ENCODE measurements at places on chromosomes 5 and 9.

DNA sequence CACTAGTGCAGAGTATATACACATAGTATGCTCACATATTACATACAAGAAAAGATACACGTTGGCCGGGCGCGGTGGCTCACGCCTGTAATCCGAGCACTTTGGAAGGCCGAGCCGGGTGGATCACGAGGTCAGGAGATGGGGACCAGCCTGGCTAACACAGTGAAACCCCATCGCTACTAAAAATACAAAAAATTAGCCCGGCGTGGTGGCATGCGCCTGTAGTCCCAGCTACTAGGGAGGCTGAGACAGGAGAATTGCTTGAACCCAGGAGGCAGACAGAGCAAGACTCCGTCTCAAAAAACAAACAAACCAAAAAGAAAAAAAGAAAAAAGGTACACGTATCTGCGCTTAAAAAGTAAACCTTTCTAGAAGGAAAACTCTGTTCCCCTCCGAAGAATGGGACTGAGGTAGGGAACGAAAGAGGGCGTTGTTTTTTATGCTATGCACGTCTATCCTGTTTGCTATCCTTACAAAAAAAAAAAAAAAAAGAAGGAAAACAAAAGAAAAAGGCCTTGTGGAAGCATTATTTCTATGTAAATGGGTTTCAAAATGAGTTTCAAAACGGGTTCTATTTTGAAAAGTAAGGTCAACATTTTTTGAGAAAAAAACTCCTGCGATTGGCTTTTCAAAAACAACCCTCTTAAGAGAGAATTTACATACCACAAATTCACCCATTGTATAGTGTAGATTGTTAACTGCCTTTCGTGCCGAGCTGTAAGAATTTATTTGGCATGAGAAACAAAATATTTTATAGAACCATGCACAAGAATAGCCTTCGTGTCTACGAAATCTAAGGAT, 1.2 kb downstream of the AK3 start:
- DNase-seq, result peak; percentile 55

DNA sequence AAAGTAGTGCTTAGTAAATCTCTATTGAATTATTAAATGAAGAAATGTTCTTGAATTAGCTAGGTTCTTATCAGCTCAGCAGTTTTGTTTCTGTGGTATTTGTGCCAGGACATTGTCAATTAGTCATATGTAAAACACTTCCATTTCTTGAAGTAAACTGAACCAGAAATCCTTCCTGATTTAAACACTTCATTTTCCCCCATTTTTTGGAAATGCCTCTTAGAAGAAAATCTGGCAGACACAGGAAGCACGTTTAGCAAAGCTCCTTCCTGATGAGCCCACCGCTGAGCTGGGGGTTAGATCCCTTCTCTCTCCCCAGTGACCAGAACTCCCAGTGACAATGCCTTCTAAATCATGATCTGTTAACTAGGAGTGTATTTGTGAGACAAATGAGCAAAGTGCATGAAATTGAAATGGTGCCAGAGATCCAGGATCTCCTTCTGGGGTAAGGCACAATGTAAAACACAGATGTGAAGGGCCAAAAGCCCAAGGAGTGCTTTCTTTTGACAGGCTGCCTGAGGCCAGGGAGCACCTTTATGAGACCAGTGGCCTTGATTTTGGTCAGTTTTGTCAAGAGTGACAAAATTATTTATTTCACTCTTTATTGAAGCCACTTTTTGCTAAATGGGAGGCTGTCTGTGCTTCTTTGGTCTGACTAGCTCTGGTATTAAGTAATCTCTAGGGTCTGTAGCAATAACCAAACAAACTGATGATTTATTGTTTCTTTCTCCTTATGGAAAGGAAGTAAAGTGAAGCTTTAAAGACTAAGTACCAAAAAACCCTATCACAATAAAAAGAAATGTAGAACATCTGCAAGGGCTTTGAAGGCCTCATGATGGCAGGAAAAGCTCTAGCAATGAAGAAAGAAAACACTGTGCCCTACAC, 25.5 kb upstream of the RUSC2 start:
- DNase-seq, result no peak

DNA sequence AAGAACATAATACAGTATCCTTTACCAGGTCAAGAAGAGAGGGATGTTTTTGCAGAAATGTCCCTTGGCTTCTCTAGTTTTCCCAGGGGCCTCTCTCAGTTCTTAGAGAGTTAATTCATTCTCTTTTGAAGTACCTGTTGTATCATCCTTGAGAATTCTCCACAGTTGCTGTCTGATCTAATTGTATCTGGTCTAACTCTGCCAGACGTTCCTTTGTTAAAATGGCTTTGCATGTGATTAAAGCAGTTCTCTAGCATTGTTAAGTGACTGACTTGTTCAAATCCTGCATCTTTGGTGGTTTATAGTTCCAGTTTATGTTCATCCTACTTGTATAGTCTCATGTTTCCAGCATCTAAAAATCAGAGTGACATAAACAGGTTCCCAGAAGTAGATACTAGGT, 65.0 kb downstream of the KIAA1958 start:
- no peak for DNase-seq

GRCh38 chr5:64690104-64690416, 243 bp upstream of the SHISAL2B start:
- DNase-seq, result no peak

DNA sequence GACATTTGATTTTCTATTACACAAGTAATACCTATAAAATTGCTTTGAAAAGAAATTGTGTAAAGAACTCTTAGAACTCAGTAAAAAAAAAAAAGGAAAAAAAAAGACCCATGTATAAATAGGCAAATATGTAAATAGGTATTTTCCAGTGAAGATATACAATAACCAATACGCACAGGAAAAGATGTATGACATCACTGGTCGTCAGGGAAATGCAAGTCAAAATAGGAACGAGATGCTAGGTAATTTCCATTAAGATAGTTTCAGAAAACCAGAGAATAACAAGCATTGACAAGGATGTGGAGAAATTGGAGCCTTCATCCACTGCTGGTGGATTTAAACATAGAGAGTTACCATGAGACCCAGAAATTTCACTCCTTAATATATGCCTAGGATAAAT, 708.8 kb downstream of the MTRR start:
- DNase-seq, result peak; percentile 25

DNA sequence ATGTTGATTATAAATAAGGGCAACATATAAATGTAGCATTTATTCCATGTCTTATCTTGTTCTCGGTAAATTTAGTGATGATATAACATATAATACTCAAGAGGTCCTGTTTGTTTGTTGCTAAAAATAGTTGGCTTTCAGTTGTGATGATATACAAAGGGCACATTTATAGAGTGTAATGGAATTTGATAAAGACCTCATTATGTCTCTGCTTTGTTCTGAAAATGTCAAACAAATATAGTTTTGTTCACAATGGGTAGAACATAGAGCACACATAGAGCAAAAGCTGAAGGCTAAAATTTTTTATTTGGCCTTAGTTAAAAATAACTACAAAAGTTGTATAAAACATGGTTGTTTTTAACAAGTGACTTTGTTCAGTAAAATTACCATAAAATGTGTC, 477.1 kb upstream of the SMC2 start:
- no peak for DNase-seq

- no peak for DNase-seq
Observed at GRCh38 chr5:158549311-158549710, 550.4 kb downstream of the EBF1 start.

DNA sequence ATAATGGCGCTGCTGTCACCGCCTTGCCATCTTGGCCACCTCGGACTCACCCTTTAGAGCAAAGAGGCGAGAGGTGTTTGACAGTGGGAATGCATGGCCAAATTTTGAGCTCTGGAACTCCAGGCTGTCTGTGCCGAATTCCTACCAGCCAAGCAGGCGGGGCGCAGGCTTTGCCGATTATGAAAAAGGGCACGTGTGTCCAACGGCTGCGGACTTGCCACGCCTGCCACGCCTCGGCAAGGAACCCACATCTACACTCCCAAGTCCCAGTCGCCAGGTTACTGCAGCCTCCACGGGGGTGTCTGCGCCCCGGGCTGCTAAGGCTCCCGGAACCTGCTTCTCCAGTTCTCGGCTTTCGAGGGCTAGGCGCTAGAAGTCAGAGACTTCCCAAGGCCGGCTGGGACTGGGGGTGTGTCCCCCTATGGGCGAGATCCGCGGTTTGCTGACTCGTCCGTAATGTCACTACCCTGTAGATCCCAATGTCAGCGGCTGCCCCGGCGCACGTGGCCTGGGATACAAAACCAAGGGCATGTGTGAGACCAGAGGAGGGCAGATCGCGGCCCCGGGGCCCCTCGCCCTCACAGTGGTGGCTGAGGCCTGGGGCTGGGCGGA, 2.8 kb downstream of the NPR3 start:
- DNase-seq, result peak; percentile 28

DNA sequence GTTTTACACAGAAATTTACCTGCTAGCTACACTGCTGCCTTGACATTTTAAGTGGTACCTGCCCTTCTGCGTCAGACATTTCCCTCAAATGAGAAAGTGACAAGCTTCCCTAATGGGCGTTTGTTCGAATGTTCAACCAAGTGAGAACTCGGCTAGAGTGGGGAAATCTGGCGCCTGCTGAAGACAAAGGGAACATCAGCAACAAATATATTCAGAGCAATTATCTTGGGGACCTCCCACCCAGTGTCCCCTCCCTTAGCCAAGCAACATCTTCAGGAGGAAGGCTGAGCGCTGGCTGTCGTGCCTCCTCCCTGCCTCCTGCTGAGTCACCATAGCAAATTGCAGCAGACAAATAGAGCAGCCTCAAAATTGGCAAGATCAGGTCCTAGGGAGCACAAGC, 57.1 kb downstream of the MFAP3 start:
- DNase-seq, result no peak

GRCh38 chr9:124437086-124437485, 13.2 kb upstream of the ADGRD2 start:
- no peak for DNase-seq

DNA sequence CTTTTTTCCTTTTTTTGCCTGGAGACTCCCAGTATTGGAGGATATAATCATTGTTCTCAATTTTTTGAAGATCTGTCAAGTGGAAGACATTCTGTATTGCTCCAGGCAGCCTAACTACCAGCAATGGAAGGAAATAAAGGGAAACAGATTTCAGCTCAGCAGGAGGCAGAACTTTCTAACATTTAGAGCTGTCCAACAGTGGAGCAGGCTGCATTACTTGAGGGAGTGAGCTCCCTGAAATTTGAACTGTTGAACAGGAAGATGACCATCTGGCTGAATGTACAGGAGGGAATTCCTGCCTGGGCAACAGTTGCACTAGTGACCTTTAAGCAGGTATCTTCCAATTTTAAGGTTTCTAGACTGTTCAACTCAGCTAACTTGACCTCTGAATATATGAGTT, 1.1 kb upstream of the GAPVD1 start:
- no peak for DNase-seq

- DNase-seq, result no peak
Observed at GRCh38 chr5:81212211-81212751, 20.8 kb upstream of the CKMT2 start.

DNA sequence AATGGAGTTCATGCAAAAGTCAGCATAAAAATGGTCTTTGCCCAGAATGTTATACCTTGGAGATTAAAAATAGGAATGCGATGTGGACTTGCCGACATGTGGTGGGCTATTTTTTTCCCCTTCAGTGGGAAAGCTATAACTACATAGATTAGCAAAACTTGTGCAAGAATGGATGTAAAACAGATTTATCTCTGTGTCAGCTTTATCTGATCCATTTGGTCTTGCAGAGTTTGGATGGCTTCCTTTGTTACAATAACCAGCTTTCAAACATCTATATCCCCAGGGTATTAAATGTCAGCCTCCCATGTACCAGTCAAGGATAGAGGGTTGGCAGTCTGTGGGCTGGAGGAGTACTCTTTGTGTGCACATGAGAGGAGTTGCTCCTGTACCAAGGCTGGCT, 284.9 kb downstream of the TMEM38B start:
- DNase-seq, result no peak

DNA sequence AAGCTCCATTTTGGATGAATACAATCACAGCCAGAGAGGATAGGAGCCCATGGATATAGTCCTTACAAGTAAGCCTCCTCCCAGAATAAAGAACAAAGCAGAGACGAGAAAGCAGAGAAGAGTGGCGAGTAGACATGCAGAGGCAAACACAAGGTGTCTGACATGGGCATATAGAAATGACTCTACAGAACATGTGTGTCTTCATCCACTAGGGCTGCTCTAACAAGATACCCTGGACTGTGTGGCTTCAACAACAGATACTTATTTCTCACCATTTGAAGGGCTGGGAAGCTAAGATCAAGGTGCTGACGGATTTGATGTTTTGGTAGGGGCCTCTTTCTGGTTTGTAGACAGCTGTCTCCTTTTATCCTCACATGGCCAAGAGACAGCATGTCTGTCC, 32.3 kb upstream of the FER start:
- DNase-seq, result no peak

DNA sequence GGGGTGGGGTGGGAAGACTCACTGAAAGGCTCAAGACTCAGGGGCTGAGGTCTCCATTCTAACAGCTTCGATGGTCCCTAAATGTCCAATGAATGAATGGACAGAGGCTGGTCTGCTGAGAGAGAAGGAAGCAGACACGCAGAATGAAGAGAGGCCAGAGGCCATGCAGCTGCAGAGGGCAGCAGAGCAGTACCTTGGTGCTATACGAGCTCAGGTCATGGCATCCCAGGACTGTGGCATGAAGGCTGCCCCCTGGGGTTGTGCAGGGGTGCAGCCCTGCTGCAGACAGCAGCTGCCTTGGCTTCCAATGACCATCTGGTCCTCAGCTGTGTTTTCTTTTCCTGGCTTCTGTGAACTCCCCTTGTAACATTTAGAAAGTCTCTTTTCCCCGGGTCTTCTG, 15.2 kb upstream of the CORO2A start:
- DNase-seq, result no peak

- no peak for DNase-seq
Observed at GRCh38 chr5:11377896-11378295, 526.4 kb downstream of the CTNND2 start.

DNA sequence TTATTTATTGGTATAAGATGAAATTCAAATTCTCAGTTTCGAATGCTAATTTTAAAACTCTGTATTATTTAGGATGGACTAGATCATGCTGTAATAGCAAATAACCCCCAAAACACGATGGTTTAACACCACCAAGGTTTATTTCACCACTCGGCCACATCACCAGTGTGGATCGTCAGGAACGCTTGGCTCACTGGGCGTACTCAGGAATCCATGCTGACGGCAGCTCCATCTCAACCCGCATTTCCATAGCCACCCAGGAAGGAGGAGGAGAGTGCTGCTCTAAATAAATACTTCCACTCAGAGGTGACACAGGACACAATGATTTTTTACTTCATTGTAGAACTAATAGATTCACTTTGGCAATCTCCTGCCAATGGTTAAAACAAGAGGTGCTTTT, 347.4 kb downstream of the SH3GL2 start:
- DNase-seq, result no peak

DNA sequence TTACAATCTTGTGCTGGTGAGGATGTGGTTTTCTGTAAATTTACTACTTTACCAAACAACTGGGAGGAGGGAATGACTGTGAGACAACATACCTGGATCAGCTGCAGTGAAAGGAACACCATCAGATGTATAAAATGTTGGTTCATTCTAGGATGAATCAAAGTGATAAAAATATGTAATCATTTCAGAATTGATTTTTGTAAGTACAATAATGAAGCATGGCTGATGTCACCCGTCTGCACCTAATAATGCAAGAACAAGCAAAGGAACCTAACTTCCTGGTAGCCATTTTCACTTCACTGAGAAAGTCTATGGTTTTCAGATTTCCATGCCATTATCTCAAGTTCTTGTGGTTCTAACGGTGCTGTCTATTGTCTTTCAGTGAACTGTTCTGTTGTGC, 18.7 kb upstream of the C5orf34 start:
- DNase-seq, result no peak

Data from GM13977 (cell line).